ENCODE measurements at places on chromosomes 13 and 19.

DNA sequence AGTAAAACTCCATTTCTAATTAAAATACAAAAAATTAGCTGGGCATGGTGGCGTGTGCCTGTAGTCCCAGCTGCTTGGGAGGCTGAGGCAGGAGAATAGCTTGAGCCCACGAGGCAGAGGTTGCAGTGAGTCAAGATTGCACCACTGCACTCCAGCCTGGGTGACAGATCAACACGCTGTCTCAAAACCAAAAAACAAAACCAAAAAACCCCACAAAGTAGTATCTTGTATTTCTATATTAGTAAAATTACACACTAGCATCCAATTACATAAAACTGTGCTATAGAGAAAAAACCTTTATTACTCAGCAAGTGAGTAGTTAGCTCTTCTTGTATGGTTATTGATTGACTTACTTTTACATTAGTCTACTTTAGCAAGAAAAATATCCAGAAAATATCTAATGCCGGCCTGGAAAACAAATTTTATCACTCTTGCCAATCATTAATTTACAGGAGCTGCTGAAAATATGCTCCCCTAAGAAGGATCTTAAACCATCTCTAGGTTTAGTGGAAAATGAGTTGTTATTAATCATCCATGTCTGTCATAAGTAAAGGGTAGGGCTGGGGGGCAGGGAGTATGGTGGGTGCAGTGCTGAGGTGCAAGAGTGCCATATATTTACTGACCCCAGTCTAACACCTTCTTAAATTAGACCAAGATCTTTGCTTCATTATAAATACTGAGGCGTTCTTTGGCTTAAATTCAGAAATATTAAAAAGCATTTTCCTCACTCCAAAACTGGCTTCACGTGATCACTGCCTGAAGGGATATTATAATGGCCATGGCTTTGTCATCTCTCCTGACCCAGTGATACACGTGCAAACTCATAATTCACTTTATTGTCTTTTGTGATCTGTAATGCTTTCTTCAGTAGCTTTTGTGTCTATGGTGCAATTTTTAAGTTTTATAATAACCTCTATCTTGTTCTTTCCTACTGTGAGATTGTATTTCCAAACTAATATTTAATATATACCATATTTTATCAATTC lies 44.1 kb downstream of the UBL3 start:
- no peak for DNase-seq

DNA sequence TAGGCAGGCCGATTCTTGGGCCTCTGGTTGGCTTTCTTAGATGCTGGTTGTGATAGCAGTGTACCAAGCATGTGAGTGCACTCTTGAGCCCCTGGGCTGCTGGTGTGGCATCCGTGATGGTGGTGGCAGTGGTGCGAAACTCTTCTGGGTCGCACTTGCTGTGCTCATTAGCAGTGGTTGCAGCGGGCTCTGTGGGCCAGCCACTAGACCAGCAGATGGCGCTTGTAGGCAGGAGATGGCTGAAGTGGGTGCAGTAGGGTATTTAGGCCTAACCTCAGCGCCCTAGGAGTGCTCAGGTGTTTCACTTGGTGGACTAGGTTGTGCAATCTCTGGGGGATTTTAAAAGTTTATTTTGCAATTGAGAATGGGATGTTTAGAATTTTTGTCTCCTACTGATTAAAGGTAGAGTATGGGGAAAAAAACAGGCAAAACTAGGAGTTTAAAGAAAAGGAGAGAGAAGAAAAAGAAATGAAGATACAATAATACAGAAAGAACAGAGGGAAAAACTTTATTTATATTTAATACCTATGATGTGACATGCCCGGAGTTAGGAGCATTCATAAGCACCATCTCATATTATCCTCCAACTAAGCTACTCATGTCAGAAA lies 4.3 kb upstream of the ZNF17 start:
- peak; percentile 54 for DNase-seq

DNA sequence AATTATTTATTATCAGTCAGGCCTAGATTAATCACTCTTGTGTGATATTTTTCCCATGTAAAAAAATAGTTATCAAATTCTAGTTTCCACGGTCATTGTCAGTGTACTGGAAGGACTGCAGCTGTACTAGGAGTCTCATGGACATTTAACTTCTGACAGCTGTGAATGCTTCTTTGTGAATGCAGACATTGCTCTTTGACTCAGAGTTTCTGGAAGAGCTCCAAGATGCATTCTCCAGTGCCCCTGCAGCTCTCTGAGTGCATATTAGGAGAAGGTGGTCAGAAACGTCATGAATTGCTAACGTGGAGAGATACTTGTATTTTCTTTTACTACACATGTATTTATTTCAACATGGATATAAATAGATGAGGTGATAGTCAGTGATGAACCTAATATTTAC lies 9.7 kb upstream of the SLITRK5 start:
- DNase-seq, result peak; percentile 30

DNA sequence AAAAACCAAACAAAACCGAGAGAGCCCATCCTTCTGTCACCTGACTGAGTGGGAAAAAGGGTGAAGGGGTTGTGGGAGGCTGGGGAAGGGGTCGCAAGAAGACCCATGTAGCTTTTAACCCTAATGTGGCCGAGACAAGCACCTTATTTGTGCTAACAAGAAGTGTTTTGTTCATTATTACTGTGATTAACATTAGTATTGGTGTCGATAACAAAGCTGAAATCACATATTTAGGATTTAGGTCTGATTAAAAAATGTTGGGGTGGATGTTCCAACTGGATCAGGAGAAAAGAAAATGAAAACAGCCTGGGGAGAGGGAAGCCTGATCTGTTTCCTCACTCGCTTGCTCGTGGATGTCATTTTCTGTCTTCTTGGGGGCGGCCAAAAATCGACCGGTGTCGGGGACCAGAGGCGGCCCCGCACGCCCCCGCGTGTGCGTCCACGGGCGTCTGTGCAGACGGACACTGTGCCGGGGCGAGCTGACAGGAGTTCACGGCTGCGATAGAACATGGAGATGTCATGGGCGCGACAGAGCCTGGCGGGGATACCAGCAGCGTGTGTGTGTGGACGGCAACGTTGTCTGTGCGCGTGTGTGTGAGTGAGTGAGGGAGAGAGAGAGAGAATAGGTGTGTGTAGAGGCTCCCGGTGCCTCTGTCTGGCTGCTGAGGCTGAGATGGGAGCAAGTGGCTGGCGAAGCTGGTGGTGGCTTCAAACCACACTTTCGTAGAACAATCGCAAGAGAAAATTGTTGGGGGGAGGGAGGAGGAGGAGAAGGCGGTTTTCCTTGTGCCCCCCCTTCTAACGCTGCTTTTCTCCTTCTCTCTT lies 29.1 kb downstream of the NFIX start:
- no peak for DNase-seq

DNA sequence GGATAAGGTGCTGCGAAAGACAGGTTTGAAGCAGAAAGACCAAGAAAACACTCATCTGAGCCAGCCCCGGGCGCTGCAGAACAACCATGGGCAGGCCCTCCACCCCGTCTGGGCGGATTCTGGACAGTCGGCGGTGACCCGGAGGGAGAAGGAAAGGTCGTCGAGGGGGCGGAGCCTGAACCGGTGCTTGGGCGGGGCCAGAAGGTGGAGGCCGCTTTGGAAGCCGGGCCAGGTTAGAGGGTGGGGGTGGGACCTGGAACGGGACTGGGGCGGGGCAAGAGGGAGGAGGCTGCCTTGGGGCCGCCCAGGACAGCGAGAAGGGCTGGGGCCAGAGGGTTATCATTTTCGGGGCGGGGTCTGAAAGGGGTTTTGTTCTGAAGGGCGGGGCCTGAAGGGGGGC lies 5.0 kb upstream of the ZNF765 start:
- DNase-seq, result no peak

All from NCI-H345 (cell line).